ENCODE measurements at places on chromosomes 16 and 17. TPM values are rescaled to one million over a fixed set of nuclear protein-coding genes. Genes with fewer than 3 reads are reported as not detected.

The KRT25 gene
- not detected for total RNA-seq

The ARL5C gene
- total RNA-seq: not detected

The PRSS27 gene
- total RNA-seq: 0.20 TPM

The CA7 gene
- total RNA-seq: not detected

The GGT6 gene
- 0.80 TPM for total RNA-seq

The ATP2A1 gene
- 3.2 TPM for total RNA-seq

The CCT6B gene
- total RNA-seq: 1.4 TPM

The MMP15 gene
- 35.2 TPM for total RNA-seq

The MYH1 gene
- total RNA-seq: not detected

The TNFRSF13B gene
- not detected for total RNA-seq

The OTOA gene
- total RNA-seq: 0.11 TPM

DNA sequence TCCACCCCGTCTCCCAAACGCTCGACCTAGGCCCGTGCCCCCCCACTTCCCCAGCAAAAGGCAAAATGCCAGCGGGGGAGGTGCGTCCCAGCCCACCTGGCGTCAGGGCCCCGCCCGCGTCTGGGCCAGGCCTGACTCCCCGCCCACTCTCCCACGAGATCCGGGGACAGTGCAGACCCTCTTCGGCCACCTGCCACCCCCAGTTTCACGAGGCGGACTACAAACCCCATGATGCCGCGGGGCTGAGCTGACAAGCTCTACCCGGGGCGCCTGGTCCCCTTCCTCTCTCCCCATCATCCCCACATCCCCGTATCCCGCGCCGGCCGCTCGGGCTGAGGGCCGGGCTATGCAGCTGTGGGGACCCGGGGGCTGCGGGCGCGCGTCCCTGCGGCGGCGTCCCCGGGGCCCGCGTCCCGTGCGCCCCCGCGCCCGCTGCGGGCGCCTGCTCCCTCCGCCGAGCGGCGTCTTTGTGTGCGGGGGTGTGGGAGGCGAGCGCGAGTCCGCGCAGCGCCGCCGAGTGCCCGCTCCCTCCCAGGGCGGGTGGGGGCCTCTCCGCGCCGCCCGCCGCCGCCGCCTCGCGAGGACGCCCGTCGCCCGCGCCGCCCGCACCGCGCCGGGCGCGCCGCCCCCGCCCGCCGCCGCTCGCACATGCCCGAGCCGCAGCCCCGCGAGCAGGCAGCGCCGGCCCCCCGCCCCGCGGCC is at the start of gene ANKRD13B:
ANKRD13B (plus strand) TSS at position 283 of the 702 bp plus-strand sequence. CDS start 490 bp downstream, outside the sequence.
- peaks cover 3% of the 10 kb centered on the region for H3K27me3 ChIP-seq
- H3K4me3 ChIP-seq: peak within 1 kb of the TSS; percentile 59
- H3K36me3 ChIP-seq: no peaks in the 10 kb centered on the region
- DNase-seq: no peak
- no peak within 1 kb of the TSS for H3K27ac ChIP-seq

- H3K4me1 ChIP-seq: no peaks in the 10 kb centered on the region
- H3K36me3 ChIP-seq: no peaks in the 10 kb centered on the region
- no peak for DNase-seq
- H3K27me3 ChIP-seq: no peaks in the 10 kb centered on the region
- no peak overlapping the region for H3K4me3 ChIP-seq
Measured at GRCh38 chr17:54029986-54030385, 207.3 kb downstream of the KIF2B start.

GRCh38 chr16:25493136-25493811 is 198.5 kb upstream of the HS3ST4 start:
- H3K27ac ChIP-seq: no peak overlapping the region
- H3K4me3 ChIP-seq: no peak overlapping the region
- no peak for DNase-seq
- H3K36me3 ChIP-seq: no peaks in the 10 kb centered on the region
- no peaks in the 10 kb centered on the region for H3K27me3 ChIP-seq
- no peaks in the 10 kb centered on the region for H3K4me1 ChIP-seq

DNA sequence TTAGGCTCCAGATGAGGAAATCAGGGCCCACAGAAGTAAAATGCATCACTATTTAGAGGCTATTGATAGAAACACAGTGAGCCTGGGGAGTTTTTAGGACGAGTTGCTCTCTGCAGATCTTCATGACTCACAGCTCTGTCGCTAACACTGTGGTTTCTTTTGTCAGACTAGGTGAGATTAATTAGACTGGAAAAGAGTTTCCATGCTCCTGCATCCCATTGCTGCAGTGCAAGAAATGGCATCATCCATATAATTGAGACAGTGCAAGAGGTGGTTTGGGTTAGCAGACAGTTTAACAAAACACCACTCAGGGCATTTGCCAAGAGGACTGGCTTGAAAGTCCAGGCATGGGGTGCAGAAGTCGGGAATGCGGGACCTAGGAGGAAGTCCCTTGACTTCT is 198.8 kb upstream of the CACNG5 start:
- no peaks in the 10 kb centered on the region for H3K27me3 ChIP-seq
- no peak overlapping the region for H3K27ac ChIP-seq
- H3K4me3 ChIP-seq: no peak overlapping the region
- H3K4me1 ChIP-seq: no peaks in the 10 kb centered on the region

DNA sequence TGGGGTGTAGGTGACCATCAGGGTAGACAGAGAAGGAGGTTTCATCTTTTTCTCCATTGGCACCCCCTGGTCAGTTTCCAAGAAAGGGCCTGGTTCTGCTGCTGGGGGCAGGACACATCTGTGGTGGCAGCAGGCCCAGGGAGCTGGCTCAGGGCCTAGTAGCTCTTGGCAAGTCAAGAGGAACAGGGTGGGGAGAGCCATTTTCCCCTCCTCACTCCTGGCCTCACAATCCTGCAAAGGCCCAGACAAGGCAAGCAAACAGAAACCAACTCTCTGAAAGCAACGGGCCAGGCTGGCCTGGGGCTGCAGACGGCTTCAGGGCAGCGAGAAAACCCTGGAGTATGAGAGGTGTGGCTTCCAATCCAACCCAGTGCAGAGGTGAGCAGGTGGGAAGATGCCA is 192.9 kb upstream of the DYNLRB2 start:
- DNase-seq: no peak
- no peaks in the 10 kb centered on the region for H3K36me3 ChIP-seq
- peaks cover 5% of the 10 kb centered on the region for H3K27me3 ChIP-seq
- no peak overlapping the region for H3K4me3 ChIP-seq
- no peaks in the 10 kb centered on the region for H3K4me1 ChIP-seq

DNA sequence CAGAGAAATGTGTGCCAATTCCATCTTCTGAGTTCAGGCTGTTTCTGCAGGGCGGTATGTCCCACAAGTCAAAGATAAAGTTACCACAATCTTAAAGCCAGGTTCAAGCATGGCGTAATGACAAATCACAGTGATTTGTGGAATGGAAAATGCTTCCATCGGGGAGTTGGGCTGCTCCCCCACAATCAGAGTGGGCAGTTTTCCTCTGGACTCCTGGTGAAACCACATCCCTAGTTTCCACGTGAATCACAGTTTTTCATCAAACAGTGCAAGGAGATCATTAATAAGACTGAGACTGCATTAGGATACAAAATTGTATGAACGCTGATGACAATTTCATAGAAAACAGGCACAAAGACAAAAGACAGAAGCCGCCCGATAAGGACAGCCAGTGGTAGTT is 3.6 kb downstream of the LITAF start:
- no peak overlapping the region for H3K27ac ChIP-seq
- no peak for DNase-seq
- H3K36me3 ChIP-seq: no peaks in the 10 kb centered on the region
- peaks cover 7% of the 10 kb centered on the region for H3K27me3 ChIP-seq
- peaks cover 76% of the 10 kb centered on the region for H3K4me1 ChIP-seq

- H3K4me3 ChIP-seq: no peak overlapping the region
- H3K4me1 ChIP-seq: peaks cover 86% of the 10 kb centered on the region
- 0 out of 2 replicates have a peak, but pooled peaks cover 2% of the 10 kb centered on the region for H3K27me3 ChIP-seq
- no peak overlapping the region for H3K27ac ChIP-seq
- no peaks in the 10 kb centered on the region for H3K36me3 ChIP-seq
Measured at GRCh38 chr17:50917418-50917743, 51.2 kb upstream of the TOB1 start.

DNA sequence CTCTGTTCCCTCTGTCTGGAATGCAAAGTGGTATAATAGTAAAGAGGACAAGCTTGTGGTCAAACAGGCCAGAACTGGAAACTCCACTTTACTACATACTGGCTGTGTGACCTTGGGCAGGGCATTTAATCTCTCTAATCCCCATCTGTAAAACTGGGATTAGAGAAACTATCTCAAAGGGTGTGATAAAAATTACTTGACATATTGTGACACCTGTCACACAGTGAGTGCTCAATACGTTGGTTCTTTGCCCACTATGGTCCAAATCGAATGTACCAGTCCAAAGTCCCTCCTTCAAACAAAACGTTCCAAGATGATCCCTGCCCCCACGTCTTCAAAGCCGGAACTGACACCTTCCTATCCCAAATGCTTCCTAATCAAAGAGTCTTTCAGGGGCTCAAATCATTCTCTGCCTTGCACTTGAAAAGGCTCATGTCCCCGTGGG is 734 bp downstream of the PGAP3 start:
- H3K27me3 ChIP-seq: no peaks in the 10 kb centered on the region
- H3K4me1 ChIP-seq: peaks cover 26% of the 10 kb centered on the region
- H3K4me3 ChIP-seq: peak overlapping the region; percentile 76
- peaks cover 2% of the 10 kb centered on the region for H3K36me3 ChIP-seq
- no peak for DNase-seq
- H3K27ac ChIP-seq: peak overlapping the region; percentile 88

- peaks cover 49% of the 10 kb centered on the region for H3K4me1 ChIP-seq
- H3K27ac ChIP-seq: no peak within 1 kb of the TSS
- H3K27me3 ChIP-seq: no peaks in the 10 kb centered on the region
- H3K36me3 ChIP-seq: no peaks in the 10 kb centered on the region
- peak; percentile 46 for DNase-seq
Measured at GRCh38 chr16:71626018-71626857, at the start of gene MARVELD3. Gene MARVELD3, plus strand, starts transcription at chr16:71626184. Its CDS starts 46 bp downstream, at chr16:71626230.

- H3K4me1 ChIP-seq: no peaks in the 10 kb centered on the region
- H3K4me3 ChIP-seq: no peak overlapping the region
- no peaks in the 10 kb centered on the region for H3K27me3 ChIP-seq
- no peak overlapping the region for H3K27ac ChIP-seq
- H3K36me3 ChIP-seq: peaks cover 67% of the 10 kb centered on the region
Measured at GRCh38 chr16:8644211-8645140, 23.0 kb downstream of the METTL22 start.

DNA sequence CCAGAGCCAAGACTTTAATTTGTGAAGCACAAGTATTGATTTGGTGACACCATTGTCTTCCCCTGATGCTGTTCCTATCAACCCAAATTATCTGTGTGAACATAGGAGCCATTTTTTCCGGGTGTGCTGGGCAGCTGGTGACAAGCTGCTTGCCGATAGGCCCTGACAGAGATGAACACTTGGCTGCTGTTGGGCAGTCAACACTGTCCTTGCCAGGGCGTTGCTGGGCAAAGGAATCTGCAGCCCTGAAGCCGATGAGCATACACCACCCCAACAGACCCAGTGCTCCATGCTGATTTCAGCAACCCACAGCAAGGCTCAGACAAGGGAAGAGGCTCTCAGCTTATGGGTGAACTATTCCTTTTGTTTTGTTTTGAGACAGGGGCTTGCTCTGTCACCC is 105.4 kb downstream of the YPEL2 start:
- H3K4me1 ChIP-seq: peaks cover 71% of the 10 kb centered on the region
- no peak overlapping the region for H3K27ac ChIP-seq
- no peaks in the 10 kb centered on the region for H3K36me3 ChIP-seq
- DNase-seq: no peak

DNA sequence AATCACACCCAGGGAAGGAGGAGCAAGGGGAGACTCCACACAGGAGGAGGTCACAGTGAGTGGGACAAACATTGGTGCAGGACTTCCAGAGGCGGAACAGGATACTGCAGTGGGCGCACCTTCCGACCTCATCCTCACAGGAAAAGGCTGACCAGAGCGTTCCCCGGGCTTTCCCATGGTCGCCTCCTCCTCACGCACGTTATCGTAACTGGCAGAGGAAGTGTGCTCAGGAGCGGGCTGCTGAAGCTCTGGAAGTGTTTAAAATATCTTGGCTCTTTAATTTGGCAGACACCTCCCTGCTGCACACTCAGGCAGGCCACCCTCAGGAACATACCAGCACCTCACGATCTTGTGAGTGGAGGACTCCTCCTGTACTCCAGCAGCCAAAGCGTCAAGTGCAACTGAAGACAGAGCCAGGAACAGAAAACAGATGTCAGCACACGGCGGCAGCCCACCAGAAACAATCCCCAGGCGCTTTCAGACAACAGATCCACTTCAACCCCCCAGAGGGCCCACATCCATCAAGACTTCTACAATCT is 17.5 kb downstream of the FANCA start:
- H3K27ac ChIP-seq: no peak overlapping the region
- no peak overlapping the region for H3K4me3 ChIP-seq
- H3K36me3 ChIP-seq: peaks cover 77% of the 10 kb centered on the region
- DNase-seq: no peak
- no peaks in the 10 kb centered on the region for H3K27me3 ChIP-seq

DNA sequence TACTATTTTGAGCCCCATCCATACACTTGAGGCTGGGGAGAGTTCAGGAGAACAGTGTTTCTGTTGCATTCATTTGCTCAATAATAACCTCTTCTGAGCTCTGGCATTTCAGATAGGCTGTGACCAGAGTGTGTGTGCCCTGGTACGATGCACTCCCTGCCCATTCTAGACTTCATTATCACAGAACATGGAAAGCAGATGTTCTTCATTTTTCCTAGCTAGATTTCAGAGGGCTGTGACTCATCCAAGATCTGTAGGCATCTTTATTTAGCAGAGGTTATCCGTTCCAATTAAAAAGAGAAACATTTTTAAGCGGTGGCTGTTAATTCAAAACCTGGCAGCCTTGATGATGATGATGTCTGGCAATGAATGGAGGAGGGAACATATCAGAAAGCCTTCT is 228.8 kb upstream of the EEF2KMT start:
- H3K27ac ChIP-seq: no peak overlapping the region
- DNase-seq: no peak
- H3K4me1 ChIP-seq: no peaks in the 10 kb centered on the region
- H3K27me3 ChIP-seq: peaks cover 23% of the 10 kb centered on the region

DNA sequence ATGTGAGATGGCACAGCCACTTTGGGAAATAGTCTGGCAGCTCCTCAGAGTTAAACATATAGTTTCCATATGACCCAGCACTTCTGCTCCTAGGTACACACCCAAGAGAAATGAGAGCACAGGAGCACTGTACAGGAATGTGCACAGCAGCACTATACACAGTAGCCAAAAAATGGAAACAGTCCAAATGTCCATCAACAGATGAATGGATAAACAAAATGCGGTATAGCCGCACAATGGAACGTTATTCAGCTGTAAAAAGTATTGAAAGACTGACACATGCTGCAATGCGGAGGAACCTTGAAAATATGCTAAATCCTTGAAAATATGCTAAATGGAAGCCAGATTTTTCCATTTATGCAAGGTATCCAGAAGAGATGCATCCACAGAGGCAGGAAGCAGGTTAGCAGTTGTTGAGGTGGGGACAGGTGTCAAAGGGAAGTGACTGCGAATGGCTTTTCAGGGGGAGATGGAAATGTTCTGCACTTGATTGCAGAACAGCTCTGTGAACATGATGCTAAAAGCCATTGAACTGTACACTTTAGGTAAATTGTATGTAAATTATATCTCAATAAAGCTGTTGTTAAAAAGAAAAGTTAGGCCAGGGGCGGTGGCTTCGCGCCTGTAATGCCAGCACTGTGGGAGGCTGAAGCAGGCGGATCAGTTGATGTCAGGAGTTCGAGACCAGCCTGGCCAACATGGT is 80.7 kb downstream of the MPRIP start:
- H3K4me1 ChIP-seq: peaks cover 29% of the 10 kb centered on the region
- peaks cover 3% of the 10 kb centered on the region for H3K36me3 ChIP-seq
- H3K4me3 ChIP-seq: no peak overlapping the region
- no peak overlapping the region for H3K27ac ChIP-seq
- no peak for DNase-seq

Measured in HepG2 (cell line).